ENCODE measurements at places on chromosomes 5 and 9. TPM values are rescaled to one million over a fixed set of nuclear protein-coding genes. Genes with fewer than 3 reads are reported as not detected.

GRCh38 chr5:149143470-149143869, 2.2 kb downstream of the ABLIM3 start:
- H3K4me1 ChIP-seq = no peaks in the 10 kb centered on the region
- no peak for DNase-seq
- H3K36me3 ChIP-seq = no peaks in the 10 kb centered on the region
- peaks cover 23% of the 10 kb centered on the region for H3K27me3 ChIP-seq
- no peak overlapping the region for H3K27ac ChIP-seq

DNA sequence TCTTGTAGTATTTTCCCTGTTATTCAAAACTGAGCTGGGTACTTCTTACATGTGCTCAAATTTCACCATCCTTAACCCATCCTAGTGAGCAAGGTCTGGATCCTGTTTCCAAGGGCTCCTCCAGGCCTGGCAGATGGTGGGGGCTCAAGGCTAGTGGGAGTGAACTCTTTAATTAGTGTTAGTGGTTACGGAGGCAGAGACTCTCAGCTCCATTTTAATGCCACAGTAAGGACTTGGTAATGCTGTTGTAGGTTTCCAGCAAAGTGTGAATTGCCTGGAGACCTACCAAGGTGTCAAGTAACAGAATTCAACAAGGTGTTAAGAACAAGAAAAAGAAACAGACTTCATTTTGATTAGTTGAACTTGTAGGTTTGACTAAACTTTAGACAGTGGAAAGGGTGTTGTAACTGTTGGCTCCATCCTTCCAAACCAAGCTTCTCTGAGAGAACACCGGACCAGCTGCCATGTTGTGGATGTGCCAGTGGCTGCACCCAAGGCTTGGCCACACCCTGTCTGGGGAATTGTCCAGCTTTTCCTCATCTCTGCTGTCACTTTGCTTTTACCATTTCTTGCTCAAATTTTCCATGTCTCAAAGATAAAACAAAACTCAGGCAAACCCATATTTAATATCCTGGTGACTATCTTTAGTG, 98.7 kb downstream of the ADCY2 start:
- H3K27ac ChIP-seq = no peak overlapping the region
- H3K4me3 ChIP-seq = no peak overlapping the region
- H3K36me3 ChIP-seq = no peaks in the 10 kb centered on the region
- H3K27me3 ChIP-seq = no peaks in the 10 kb centered on the region
- H3K4me1 ChIP-seq = no peaks in the 10 kb centered on the region

The SV2C gene
- total RNA-seq = not detected

The CCNJL gene
- 10.4 TPM for total RNA-seq

The ADAMTS19 gene
- 26.2 TPM for total RNA-seq

Measured in endodermal cell (in vitro differentiated cells).